ENCODE measurements at places on chromosomes 3 and 15. TPM values are rescaled to one million over a fixed set of nuclear protein-coding genes. Genes with fewer than 3 reads are reported as not detected.

DNA sequence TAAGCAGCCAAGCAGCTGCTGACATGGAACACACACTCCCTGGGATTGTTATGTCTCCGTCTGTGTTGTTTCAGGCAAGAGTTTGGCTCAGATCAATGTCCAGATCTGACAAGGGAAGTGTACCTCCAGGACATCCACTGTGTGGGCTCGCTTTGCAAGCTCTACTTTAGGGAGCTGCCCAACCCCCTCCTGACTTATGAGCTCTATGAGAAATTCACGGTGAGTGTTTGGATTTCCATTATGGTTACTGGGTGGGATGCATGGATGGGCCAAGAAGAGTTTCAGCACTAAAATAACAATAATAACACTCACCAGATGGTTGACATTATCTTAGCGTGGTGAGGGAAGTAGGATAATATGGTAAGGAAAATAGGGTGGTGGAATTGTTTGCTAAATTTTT lies 74.1 kb downstream of the ARHGAP31 start:
- no peak overlapping the region for H3K4me3 ChIP-seq
- H3K27ac ChIP-seq, result no peak overlapping the region
- H3K27me3 ChIP-seq, result no peaks in the 10 kb centered on the region
- peaks cover 6% of the 10 kb centered on the region for H3K36me3 ChIP-seq

DNA sequence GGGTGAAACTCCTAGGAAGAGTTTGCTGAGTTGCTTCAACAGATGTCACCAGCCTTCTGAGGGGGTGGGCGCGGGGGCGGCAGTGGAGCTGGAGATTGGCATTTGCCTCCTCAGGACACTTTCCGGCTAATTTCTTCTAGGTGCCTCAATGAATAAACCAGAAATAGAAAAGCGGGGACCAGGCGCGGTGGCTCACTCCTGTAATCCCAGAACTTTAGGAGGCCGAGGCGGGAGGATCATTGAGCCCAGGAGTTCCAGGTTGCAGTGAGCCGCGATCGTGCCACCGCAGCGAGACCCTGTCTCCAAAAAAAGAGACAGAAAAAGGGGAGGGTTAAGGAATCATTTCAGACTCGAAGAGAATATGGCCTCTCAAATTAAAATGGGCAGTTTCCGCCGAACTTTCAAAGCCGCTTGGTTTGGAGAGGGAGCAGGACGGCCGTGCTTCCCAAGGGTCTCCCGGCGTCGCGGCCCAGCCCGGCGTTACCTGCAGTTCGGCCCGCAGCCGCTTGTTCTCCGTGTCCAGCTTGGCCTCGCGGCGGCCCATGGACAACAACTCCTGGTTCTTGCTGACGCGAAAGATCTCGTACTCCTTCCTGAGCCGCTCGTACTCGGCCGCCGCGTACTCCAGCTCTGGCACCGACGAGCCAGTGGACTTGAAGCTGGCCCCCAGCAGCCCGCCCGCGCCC lies 587 bp downstream of the NPHP3 start:
- no peaks in the 10 kb centered on the region for H3K27me3 ChIP-seq
- no peak for DNase-seq
- peaks cover 47% of the 10 kb centered on the region for H3K4me1 ChIP-seq
- H3K36me3 ChIP-seq, result peaks cover 22% of the 10 kb centered on the region

GRCh38 chr3:173993299-173993698 lies 595.8 kb downstream of the NLGN1 start:
- no peaks in the 10 kb centered on the region for H3K4me1 ChIP-seq
- H3K36me3 ChIP-seq, result no peaks in the 10 kb centered on the region
- H3K27me3 ChIP-seq, result no peaks in the 10 kb centered on the region
- H3K27ac ChIP-seq, result no peak overlapping the region

DNA sequence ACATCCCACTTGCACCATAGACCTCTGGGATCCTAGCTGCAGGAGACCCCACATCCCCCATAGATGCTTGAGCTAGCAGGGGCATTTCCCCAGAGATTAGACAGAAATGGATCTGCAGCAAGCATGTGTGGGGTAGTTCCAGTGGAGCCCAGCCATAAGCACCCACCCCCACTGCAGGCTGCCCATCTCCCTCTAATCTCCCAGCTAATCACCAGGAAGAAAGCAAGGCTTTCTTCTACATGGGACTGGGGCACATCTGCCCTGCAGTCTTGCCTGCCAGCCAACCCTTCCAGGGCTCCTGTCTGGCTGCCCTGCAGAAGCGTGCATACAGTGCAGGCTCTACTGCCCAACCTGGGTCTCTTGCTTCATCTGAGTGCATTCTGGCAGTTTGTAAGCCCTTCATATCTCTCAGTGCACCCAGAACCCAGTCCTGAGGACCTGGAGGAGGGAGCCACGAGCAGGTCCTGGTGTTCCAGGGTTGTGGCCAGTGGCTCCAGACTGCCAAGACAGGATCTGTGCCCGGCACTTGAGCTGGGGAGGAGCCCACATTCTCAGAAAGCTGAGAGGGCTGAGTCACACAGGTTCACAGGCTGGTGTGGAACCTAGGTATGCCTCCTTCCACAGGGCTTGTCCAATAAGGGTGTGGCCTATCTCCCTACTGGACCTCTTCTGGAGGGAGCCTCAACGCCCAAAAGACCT lies 49.9 kb upstream of the IGSF11 start:
- no peak overlapping the region for H3K27ac ChIP-seq
- DNase-seq, result no peak
- no peaks in the 10 kb centered on the region for H3K36me3 ChIP-seq
- peaks cover 12% of the 10 kb centered on the region for H3K27me3 ChIP-seq

- no peak overlapping the region for H3K4me3 ChIP-seq
- H3K27ac ChIP-seq, result no peak overlapping the region
- DNase-seq, result no peak
- no peaks in the 10 kb centered on the region for H3K4me1 ChIP-seq
These were observed 40.1 kb downstream of the TTC23 start for GRCh38 chr15:99209326-99209725.

GRCh38 chr15:48643776-48644466 lies 1.6 kb downstream of the FBN1 start:
- H3K27ac ChIP-seq, result no peak overlapping the region
- no peak overlapping the region for H3K4me3 ChIP-seq
- H3K27me3 ChIP-seq, result peaks cover 28% of the 10 kb centered on the region
- H3K4me1 ChIP-seq, result peaks cover 8% of the 10 kb centered on the region

- H3K27me3 ChIP-seq, result peaks cover 28% of the 10 kb centered on the region
- H3K4me1 ChIP-seq, result no peaks in the 10 kb centered on the region
- peak; percentile 27 for DNase-seq
These were observed 159.1 kb downstream of the P3H2 start for GRCh38 chr3:189961522-189962161.

DNA sequence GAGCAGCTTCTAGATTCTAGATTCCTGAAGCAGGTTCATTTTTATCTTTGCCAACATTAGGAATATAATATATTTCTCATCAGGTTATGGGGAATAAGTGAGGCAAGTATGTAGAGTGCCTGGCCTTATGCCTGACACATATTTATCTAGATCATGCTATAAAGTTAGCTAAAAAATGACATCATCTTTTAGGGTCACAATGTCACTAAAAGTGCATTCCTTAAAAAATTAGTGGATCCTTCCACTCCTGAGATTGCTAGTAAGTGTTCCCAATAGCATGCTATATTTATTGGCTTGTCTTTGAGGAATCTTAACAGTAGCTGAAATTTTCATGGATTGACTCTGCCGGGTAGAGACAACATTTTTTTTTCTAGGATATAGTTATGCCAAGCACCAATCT lies 305.9 kb upstream of the TMCO5A start:
- H3K36me3 ChIP-seq, result no peaks in the 10 kb centered on the region
- H3K27me3 ChIP-seq, result peaks cover 7% of the 10 kb centered on the region
- H3K4me3 ChIP-seq, result no peak overlapping the region
- no peaks in the 10 kb centered on the region for H3K4me1 ChIP-seq
- no peak overlapping the region for H3K27ac ChIP-seq

- DNase-seq, result no peak
- H3K4me3 ChIP-seq, result no peak overlapping the region
- H3K27ac ChIP-seq, result no peak overlapping the region
- peaks cover 2% of the 10 kb centered on the region for H3K27me3 ChIP-seq
- no peaks in the 10 kb centered on the region for H3K4me1 ChIP-seq
- no peaks in the 10 kb centered on the region for H3K36me3 ChIP-seq
These were observed 328.5 kb downstream of the RBMS3 start for GRCh38 chr3:29609328-29609811.

DNA sequence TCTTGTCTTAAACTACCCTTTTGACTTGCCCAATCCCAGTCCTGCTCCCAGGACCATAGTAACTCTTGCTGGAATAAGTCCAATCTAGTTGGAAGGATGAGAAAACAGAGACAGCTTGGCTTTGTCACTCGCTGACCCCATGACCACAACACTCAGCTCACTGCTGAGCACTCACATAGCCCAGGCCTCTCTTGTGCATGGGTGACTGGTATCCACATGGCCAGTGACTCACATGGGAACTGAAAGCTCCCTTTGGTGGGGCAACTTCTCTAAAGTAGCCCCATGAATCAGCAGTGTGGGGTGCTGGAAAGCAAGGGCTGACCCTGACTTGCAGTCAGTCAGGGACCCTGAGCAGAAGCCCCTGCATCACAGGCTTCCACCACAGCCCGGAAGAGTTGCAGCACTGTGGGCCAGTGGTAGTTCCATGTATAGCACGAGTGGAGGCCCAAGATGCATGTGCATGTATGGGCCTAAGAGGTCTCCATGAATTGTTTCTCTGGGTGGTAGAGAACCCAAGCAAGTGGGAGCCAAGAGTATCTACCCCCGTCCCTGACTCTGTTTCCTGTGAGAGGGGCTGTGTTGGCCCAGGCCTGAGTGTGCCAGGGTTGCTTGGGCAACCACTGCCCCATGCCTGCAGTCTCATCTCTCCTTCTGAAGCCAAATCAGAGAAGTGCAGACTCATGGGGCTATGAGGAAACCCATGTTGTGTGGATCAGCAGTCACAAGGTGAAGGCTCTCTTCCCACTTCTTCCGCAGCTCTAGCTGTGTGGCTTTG lies 62.1 kb upstream of the XCR1 start:
- no peaks in the 10 kb centered on the region for H3K36me3 ChIP-seq
- no peak for DNase-seq
- peaks cover 10% of the 10 kb centered on the region for H3K27me3 ChIP-seq
- peaks cover 6% of the 10 kb centered on the region for H3K4me1 ChIP-seq

- no peaks in the 10 kb centered on the region for H3K36me3 ChIP-seq
- H3K27me3 ChIP-seq, result peaks cover 10% of the 10 kb centered on the region
- peaks cover 10% of the 10 kb centered on the region for H3K4me1 ChIP-seq
- no peak overlapping the region for H3K27ac ChIP-seq
- no peak overlapping the region for H3K4me3 ChIP-seq
These were observed 51.9 kb upstream of the RPL32 start for GRCh38 chr3:12893247-12893646.

DNA sequence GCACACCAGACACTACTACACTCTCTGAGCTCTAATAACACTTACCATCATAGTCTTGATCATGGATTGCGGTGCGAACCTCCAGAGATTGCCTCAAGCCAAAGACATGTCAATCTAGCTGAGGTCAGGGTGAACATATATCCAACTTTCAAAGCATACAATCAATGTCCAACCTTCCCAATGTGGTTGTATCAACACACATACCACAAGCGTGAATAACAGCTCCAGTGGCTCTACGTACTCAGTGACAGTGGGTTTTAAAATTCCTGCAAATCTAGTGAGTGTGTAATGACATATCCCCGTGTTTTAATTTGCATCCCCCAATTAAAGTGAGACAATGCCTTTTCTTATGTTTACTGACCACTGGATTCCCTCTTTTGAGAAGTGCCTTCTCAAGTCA lies 29.6 kb downstream of the SFMBT1 start:
- peaks cover 51% of the 10 kb centered on the region for H3K4me1 ChIP-seq
- H3K27me3 ChIP-seq, result no peaks in the 10 kb centered on the region
- no peak for DNase-seq
- H3K27ac ChIP-seq, result no peak overlapping the region
- H3K36me3 ChIP-seq, result peaks cover 11% of the 10 kb centered on the region
- H3K4me3 ChIP-seq, result no peak overlapping the region

DNA sequence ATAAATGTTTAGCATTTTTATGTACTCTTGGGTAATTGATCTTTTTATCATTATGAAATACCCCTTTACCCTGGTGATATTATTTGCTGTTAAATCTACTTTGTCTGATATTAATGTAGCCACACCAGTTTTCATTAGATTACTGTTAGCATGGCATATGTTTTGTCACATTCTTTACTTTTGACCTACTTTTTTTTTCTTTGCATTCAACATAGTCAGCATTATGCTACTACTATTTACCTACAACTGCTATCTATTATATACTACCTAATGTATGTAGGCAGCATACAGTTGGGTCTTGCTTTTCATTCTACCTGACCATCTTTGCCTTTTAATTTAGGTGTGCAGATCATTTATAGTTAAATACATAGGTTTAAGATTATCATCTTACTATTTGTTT lies 1429.6 kb upstream of the ALCAM start:
- H3K27me3 ChIP-seq, result no peaks in the 10 kb centered on the region
- no peaks in the 10 kb centered on the region for H3K36me3 ChIP-seq
- no peak overlapping the region for H3K4me3 ChIP-seq
- H3K4me1 ChIP-seq, result no peaks in the 10 kb centered on the region
- DNase-seq, result no peak
- no peak overlapping the region for H3K27ac ChIP-seq

GRCh38 chr15:52336529-52336928 lies 40.9 kb upstream of the MYO5C start:
- no peak overlapping the region for H3K27ac ChIP-seq
- peaks cover 5% of the 10 kb centered on the region for H3K4me1 ChIP-seq
- H3K36me3 ChIP-seq, result peaks cover 43% of the 10 kb centered on the region
- H3K4me3 ChIP-seq, result no peak overlapping the region

DNA sequence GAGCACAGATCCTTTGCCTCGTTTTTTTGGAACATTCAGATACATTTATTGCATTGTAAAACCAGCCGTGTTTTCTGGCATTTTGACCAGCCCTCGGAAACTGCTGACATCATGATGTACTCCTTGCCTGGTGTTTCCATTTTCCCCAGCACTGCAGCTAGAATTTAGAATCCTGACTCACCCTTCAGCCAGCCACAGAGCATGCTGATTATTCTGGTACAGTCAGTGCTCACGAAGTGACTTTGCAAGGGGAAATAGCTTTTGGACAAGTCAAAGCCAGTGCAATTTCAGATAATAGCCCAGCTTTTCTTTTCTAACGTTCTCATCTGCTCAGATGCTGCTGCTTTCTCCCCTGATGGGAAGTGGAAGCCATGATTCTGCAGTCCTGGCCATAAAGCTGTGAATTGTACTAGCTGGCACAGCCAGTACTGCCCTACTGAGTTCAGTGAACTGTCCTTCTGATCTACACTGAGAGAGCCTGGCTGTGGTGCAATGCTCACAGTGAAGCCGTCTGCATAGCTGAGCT lies 12.1 kb upstream of the CNBP start:
- no peak overlapping the region for H3K27ac ChIP-seq
- no peak overlapping the region for H3K4me3 ChIP-seq
- no peaks in the 10 kb centered on the region for H3K36me3 ChIP-seq
- no peaks in the 10 kb centered on the region for H3K27me3 ChIP-seq
- H3K4me1 ChIP-seq, result no peaks in the 10 kb centered on the region

Gene CCDC39
- total RNA-seq, result not detected

Gene CHRNA7
- total RNA-seq, result not detected

Gene CIB2
- 1.2 TPM for total RNA-seq

Gene CPLX3
- total RNA-seq, result 0.39 TPM

Gene TM4SF1
- not detected for total RNA-seq

Gene ATP13A3
- total RNA-seq, result 51.7 TPM
